RWPE1 (cell line): ENCODE measurements at places on chromosomes 12 and 14.

- peak; percentile 32 for DNase-seq
These were observed 262.6 kb upstream of the BTG1 start for GRCh38 chr12:92408072-92408900.

GRCh38 chr12:128817111-128818015 lies 6.4 kb downstream of the SLC15A4 start:
- peak; percentile 8 for DNase-seq

DNA sequence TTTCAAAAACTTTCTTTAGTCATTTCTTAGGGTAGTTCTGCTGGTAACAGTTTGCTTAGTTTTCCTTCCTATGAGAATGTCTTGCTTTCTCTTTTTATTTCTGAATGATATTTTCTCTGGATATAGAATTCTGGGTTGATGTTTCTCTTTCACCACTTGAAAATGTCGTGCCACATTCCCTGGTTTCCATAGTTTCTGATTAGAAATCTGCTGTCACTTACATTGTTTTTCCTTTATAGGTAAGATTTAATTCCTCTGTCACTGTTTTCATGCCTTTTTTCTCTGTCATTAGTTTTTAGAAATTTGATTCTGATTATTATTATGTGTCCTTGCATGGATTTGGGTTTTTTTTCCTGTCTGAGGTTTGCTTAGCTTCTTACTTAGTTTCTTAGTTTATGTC lies 77.3 kb upstream of the PCNX4 start:
- no peak for DNase-seq

- peak; percentile 55 for DNase-seq
These were observed 74.3 kb downstream of the SUSD6 start for GRCh38 chr14:69685716-69686115.

DNA sequence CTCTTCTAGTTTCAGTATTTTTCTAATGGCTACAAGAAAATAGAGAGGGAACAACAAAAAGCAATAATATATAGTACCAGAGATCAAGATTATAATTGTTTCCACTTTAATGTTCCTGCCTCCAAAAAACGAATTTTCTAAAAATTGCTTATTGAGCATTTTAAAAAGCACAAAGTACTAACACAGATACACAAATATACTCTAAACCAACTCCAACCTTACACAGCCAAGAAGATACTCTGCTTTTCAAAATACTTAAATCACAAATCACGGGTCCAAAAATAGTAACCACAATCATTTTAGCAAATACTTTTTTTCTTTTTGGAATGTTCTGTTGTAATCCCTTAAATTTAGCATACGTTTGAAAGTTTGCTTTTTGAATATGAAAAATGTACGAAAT lies 2.0 kb downstream of the YAF2 start:
- no peak for DNase-seq

GRCh38 chr12:117280019-117280680 lies 81.3 kb downstream of the NOS1 start:
- no peak for DNase-seq

GRCh38 chr12:62632411-62632918 lies 165.8 kb downstream of the MON2 start:
- peak; percentile 34 for DNase-seq

GRCh38 chr12:50297996-50298395 lies 14.7 kb upstream of the LIMA1 start:
- DNase-seq: no peak

GRCh38 chr14:34732802-34733201 lies 18.4 kb upstream of the CFL2 start:
- DNase-seq: no peak

GRCh38 chr14:31657917-31658316 lies 96.7 kb downstream of the NUBPL start:
- no peak for DNase-seq

- no peak for DNase-seq
These were observed 367.3 kb upstream of the KITLG start for GRCh38 chr12:88947486-88948043.

GRCh38 chr14:76456200-76456599 lies 80.3 kb downstream of the ESRRB start:
- peak; percentile 20 for DNase-seq
